ENCODE measurements at places on chromosomes 12 and 14.

DNA sequence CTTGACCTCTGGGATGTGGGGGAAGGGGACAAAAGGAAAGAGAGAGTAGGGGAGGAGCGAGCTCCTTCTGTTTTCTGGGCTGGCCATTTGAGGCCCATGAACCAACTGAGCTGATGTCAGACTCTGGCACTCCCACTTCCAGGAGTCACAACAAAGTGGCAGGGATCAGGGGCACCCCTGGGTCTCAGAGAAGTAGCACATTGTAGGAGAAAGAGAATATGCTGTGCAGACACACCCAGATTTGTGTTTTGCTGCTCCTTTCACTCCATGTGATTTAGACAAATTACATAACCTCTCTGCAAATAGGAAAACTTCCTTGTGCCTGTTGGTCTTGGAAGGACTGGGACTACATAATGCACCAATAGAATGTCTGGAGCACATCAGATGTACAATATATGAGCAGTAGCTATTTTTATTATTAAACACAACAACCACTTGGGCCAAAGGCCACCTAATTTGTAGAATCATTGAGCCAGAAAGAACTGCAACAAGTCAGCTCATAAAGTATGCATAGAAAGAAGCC, 265.5 kb downstream of the ZFP36L1 start:
- no peak for DNase-seq

GRCh38 chr12:646442-647384, 16.5 kb downstream of the NINJ2 start:
- no peak for DNase-seq

DNA sequence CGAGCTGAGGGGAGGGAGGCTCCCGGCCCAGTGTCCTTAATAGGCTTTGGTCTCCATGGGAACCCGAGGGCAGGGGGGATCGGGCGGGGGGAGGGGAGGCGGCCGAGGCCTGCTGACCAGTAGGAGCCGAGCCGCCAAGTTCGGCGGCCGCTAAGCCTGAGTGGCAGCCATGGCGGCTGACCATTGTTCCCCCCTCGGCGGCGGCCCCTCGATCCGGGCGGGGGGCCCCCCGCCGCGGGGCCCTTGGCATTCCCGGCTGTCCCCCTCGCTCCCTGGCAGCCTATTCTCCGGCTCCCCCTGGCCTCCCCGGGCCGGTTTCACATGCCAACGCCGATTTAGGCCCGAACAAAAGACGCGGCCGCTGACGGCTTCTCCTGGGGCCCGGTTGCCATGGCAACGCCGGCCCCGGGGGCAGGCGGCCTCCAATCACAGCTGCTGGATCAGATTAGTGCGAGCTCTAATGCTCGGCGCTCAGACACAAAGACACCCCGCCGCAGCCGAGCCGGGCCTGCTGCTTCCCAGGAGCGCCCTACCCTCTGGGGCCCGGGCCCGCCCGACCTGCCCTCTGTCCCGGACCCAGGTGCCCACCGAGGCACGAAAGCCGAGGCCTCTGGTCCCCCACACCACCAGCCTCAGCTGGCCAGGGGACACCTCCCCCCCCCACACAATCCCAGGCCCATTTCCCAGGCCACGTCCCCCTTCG, 7.3 kb downstream of the MSI1 start:
- DNase-seq: no peak

GRCh38 chr12:12350868-12351463, 924 bp upstream of the MANSC1 start:
- DNase-seq: no peak

GRCh38 chr12:89827592-89827991, 119.0 kb upstream of the ATP2B1 start:
- no peak for DNase-seq

DNA sequence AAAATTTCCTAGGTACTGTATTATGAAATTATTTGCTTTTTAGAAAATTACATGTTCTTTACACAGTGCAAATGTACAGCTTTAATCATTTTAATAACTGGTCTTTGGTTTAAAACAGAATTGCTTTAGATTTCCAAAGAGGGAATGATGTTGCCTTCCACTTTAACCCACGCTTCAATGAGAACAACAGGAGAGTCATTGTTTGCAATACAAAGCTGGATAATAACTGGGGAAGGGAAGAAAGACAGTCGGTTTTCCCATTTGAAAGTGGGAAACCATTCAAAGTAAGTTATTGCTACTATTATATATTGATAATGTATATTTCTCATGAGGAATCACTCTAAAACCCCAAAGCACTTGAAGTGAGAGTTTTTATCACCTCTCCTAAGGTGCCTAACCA, 13.4 kb downstream of the LGALS3 start:
- no peak for DNase-seq

DNA sequence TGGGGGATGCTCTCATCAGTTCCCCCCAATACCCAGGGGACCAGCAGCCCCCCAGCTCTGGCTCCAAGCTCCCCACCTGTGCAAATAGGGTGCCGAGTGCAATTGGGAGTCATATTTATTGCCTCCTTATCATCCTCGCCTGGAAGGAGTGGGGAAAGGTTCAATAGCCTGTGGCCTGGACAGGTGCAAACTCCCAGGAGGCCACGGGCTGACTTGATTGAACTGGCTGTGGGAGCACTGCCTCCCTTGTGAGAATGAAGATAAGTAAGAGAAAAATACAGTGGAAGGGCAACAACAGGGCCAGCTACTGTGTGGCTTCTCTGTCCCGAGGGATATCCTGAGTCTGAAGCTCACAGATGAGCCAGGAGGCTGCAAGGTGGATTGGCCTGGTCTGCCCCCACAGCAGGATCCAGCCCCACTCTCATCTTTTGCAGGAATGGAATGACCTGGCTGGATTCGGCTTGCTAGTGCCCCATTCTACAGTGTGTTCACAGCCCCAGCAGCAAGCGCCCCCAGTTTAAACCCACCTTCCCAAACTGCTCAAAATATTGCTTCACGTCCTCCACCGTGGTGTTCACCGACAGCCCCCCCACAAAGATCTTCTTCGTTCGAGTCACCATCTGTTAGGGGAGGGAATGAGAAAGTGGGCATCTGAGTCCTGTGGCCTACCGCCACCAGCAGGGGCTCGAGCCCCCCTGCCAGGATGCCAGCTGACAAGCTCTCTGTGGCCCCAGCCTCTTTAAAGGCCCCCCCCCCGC, 6.3 kb downstream of the MSI1 start:
- no peak for DNase-seq

DNA sequence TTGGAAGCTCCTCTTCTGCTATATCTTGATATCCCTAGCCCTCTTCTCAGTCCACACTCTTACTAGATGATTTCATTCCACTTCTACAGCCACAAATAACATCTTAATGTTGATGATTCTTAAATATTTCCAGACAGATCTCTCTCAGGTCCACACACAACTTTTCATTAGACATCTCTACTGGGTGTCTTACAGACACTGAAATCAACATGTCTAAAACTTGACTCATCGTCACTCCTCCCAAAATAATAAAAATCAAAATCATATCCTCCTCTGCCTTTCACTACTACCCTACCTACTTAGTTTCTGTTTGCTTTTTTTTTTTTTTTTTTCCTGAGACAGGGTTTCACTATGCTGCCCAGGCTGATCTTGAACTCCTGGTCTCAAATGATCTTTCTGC, 11.9 kb downstream of the PRDM4 start:
- no peak for DNase-seq

GRCh38 chr14:106694638-106695393, 1168.4 kb downstream of the TMEM121 start:
- DNase-seq: peak; percentile 21

DNA sequence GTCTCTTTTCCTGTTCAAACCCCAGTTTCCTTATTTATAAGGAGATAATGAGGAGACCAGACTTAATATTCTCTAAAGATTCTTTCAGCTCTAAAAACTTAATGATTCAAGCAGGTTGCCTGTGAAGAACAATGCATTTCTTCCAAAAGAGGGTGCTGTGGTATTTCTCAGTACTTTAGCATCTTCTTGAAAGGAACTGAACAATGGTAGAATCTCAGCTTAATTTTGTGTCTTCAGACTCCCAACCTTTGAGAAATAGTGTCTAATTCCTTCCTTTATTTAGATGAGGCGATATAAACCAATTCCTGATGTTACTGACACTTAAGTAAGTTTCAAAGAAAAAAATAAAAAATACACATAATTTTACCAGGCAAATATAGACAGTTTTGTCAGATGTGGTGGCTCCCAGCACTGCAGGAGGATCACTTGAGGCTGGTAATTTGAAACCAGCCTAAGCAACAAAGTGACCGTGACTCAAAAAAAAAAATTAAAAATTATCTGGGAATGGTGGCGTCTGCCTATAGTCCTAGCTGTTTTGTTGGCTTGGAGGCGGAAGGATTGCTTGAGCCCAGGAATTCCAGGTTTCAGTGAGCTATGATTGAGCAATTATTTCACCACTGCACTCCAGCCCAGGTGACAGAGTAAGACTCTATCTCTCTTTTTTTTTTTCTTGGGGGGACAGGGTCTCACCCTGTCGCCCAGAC, 76.9 kb upstream of the PSMA6 start:
- DNase-seq: no peak

DNA sequence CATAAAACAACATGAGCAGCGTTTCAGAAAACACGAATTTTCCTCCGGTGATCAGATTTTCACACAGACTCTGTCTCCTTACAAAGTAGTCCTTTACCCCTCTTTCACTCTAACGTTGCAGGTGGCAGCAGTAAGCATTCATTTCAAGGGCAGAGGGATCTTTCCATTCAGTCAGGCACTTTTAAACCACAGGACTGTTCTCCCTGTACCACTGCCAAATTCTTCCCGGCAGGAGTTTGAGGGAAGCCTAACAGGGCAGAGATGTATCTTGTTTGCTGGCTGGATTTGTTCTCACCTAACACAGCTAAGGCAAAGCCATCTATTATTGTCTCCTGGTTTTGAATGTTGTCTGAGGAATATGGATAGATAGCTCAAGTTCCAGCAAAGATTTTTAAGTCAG, 1187.3 kb upstream of the SEL1L start:
- no peak for DNase-seq

DNA sequence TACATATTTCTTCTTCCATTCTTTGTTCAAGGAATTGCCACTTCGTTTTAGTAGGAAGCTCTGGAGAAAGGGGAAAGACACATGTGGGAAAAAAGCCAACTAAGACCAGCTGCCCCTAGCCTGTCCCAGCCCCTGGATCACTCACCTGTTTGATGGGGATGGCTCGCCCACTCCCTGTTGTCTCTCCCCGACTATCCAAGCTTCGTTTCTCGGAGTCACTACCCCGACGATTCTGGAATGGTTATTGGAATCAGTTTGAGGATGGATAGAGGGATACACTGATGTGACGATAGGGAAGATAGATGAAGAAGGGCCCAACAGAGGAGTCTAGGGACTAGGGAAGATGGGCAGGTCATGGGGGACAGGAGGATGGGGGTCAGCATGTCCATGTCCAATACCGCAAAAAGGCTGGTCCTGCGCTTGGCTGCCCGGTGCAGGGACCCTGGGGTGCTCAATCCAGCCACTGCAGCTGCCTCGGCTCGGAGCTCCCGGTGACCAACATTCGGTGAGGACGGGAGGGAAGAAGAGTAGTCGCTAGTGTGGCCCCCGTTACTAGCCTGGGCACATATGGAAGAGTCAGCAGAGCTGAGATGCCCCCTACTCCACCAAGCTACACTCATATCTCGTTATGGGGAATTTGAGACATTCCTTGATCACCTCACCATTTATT, 7.0 kb downstream of the AGAP2 start:
- DNase-seq: no peak

DNA sequence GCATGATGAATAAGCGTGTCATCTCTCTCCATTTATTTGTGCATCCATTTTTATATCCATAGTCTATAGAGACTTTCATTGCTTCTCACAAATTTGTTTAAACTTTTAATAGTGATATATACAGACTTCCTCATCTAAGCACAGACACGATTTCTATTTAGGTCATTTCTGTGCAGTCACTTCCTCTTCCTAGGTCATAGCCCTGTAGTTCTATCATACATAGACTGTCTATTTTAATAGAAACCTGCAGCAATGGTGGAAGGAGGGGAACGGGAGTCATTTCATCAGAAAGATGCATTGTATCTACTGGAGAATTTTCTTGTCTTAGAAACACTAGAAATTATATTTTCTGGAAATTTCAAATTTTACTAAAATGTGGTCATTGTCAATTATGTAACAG, 133.4 kb upstream of the FGD4 start:
- no peak for DNase-seq

GRCh38 chr14:65002586-65003210, 16.0 kb downstream of the FNTB start:
- DNase-seq: no peak

DNA sequence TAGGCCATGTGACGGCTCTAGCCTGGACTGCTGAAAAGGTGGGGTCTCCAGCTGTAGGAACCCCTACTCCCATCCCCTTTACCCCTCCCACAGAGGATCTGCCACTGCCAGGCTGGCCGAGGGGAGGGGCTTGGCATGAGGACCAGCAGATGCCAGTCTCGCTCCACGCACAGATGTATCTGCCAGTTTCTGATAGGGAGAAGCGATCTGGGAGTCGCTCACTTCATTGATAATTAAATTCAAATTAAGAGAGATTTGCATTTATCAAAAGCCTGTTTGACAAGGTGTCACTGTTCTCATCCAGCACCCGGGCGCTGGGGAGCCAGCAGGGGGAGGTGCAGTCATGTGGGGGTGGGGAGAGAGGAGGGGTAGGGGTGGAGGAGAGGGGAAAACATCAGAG, 217.6 kb upstream of the MYL2 start:
- DNase-seq: no peak

- no peak for DNase-seq
Observed at GRCh38 chr14:66445936-66446335, 40.2 kb upstream of the CCDC196 start.

- no peak for DNase-seq
Observed at GRCh38 chr14:24426912-24427536, 2.4 kb downstream of the CBLN3 start.
